ENCODE measurements at places on chromosomes 7 and 10.

GRCh38 chr10:50567384-50567783 is 56.4 kb downstream of the SGMS1 start:
- no peak for DNase-seq

DNA sequence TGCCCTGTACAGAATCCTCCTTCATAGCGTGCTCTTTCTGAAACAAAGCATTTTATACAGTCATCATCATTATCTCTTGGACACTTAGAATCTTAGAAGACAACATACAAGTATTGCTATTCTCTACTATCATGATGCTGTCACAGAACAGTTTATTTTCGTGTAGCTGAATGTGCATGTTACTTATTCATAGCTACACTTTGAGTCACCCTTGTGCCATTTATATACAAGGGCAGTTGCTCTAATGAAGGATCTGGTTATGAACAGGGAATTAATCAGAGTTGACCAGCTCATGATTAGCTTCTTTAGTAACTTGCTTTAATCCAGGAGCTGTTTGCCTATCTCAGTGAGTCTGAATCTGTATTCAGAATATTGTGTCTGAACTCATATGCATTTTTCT is 11.2 kb downstream of the CASP2 start:
- no peak for DNase-seq

DNA sequence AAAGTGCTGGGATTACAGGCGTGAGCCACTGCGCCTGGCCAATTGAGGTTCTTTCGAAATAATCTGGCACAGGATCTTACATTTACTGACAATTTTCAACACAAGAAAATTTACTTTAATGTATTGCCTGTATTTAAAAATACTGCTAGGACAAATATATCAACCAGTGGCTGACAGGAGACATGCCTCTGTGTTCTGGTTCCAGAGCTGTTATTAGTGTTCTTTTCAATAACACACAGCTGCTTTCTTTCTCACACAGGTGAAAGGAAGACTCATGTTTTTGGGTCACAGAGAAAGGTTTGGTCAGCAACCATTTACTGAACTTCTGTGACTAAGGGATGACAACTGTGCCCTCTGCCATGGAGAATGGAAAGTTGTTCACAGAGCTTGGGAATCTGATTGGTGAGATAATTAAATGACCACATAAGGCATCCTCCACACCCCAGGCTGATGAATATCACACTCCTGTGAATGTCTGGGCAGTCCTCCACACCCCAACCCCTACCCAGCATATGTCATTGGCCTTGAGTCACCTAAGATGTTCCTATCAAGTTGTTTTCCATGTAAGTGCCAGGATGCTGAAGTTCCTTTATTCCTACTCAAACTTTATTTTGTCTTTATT is 180.1 kb downstream of the RAPGEF5 start:
- DNase-seq: no peak

DNA sequence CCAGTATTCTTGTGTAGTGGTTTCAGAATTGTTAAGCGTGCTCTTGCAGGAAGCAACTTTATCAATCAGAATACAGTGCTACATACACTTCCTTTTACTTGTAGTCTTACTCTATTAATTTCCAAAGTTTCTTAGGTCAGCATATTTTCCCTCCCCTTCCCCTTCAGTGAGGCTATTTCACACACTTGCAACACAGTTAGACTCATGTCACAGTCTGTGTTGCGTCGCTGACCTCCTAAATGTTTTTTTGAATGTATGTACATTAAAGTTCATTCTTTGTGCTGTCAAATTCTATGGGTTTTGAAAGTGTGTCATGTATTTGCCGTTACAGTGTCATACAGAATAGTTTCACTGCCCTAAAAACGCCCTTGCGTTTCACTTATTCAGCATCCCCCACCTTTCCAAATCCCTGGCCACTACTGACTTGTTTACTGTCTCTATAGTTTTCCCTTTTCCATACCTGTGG is 5.4 kb upstream of the HKDC1 start:
- no peak for DNase-seq

GRCh38 chr10:1323951-1324350 is 267.8 kb downstream of the WDR37 start:
- DNase-seq: no peak

GRCh38 chr10:78991187-78991586 is 77.6 kb upstream of the ZMIZ1 start:
- DNase-seq: no peak

DNA sequence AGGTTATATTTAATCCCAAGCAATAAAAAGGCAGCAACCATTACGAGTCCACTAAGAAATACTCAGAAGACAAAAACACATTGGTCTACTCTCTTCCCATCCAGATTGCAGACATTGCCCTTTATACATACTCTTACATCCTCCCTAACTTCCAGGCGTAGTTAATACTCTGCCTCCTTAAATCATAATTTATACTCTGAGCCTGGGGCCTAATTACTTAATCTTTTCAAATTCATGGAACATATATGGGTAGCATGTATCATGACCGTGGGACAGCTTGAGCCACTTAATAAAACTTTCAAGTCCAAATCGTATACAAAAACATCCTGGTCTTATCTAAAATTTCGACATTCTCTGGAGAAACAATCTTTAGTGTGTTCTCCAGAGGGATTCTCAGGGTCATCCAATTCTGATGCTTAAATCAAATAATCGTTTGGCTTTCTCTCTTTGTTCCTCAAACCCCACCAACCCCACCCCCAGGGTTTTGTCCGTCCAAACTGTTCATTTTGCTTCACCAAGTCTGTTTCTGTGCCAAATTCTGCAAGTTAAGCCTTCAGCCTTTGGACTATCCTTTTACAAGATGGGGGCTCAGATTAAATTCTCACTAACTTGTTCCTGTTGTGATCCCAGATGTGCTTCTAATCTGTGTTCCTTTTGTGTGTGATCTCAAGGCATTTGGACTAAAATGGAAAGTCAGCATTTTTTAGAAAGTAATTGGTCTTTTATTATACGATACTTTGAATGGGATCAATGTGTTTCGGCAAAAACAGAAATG is 86.4 kb downstream of the ADAM12 start:
- DNase-seq: no peak

GRCh38 chr7:35762781-35763180 is 38.1 kb upstream of the SEPTIN7 start:
- no peak for DNase-seq

DNA sequence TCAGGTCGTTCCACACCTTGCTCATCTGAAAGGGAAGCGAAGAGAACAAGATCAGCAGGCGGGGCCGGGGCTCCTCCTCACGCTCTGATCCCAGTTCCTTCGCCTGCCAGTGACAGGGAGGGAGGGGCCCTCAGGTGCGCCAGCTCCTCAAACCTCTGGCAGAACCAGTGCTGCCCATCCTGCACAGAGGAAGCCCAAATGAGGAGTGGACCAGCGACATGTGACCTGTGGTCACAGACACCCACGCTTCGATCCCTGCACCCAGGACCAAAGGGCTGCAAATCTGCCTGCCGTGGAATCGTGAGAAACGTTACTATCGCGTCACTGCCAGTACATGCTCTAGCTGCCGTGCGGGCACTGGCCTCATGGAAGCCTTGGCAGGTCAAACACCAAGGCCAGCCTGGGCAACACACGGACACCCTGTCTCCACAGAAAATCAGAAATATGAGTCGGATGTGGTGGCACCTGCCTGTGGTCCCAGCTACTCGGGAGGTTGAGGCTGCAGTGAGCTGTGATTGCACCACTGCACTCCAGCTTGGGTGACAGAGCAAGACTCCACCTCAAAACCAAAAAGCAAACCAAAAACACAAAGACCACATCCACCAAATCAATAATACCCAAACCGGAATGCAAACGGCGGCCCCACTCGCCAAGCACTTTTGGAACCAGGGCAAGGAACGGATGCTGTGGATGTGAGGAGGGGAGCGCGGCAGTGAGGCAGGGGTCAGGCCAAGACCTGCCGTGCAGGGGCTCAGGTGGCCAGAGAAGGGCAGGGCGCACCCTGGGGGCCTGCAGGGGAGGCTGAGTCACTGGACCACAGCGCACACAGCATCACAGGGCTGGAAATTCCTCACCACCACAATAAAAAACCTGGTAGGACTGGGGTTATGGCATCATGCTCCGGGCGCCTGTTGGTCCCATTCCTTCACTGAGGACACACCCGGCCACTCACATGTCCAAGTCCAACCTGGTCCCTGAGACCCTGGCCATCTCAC is 13.4 kb downstream of the NUDT1 start:
- DNase-seq: no peak

DNA sequence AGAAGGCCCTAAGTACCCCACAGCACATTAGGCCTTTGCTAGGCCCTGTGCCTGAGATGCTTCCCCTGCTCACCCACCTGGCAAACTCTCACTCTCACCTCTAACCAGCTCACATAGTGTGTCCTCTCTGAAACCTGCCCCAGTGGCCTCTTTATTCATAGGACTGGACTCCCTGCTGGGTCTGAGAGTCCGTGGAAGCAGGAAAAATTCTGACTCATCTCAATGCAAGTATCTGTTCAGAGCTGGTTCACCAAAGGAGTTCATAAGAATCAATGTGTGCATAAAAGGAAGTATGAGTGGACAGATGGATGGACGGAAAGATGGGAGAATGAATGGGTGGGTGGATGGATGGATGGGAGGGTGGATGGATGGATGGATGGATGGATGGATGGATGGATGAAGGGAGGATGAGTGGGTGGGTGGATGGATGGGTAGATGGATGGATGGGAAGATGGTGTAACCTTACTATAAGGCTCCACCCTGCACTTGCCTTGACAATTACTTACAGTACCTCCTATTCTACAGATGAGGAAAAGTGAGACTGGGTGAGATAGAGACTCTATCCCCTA is 111.2 kb upstream of the ZMIZ1 start:
- DNase-seq: no peak

DNA sequence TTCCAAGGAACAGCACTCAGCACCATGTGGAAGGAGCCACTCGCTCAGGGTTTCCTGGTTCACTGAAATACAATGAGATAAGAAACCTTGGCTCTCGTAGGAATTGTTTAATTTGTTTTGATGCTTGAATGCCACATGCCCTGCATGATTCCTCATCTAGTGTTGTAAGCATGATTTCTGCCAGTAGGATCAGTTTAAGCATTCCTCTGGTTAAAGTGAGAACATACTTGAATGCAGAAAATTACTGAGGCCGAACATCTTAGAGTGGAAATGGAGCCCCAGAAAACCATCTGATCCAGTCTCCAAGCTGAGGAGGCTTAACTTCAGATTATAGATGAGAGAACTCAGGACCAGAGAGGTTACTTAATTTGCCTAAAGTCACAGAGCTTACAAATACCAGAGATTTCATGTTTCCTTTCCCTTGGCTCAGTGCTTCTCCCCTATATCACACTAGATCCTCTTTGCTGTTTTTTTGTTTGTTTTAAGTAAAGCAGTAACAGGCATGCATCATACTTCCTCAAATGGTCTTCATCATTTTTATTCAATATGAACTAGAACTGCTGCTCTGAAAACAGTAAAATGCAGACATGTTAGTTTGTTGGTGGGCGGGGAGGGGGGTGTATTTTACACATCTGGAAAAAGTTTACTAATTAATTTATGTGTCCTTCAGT is 125.1 kb downstream of the ADAM12 start:
- no peak for DNase-seq

- no peak for DNase-seq
Observed at GRCh38 chr7:146772601-146773000, 656.0 kb downstream of the CNTNAP2 start.
